Right atrium auricular region (tissue), 2 donors: ENCODE measurements at places on chromosomes 6 and 20. TPM values are rescaled to one million over a fixed set of nuclear protein-coding genes. Genes with fewer than 3 reads are reported as not detected.
A peak's percentile ranks its signal among the peaks of the same experiment; 100 is the strongest.

DNA sequence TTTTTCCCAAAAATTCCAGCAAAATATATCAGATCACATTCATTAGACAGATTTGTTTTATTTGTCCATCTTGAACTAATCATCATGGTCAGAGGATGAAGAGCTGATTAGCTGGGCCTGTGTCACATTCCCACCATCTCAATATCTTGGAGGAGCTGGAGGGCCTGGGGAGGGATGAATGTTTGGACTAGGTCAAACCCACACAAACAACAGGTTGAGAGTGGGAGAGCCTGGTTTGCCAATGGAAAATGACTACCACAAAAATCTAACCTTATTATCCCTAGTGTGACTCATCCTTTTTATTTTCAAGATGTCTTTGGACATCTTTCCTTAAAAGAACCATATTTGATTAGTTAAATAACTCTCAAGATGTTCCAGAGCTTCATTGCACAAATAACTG lies 242.4 kb downstream of the OGFRL1 start:
- DNase-seq: no peak

DNA sequence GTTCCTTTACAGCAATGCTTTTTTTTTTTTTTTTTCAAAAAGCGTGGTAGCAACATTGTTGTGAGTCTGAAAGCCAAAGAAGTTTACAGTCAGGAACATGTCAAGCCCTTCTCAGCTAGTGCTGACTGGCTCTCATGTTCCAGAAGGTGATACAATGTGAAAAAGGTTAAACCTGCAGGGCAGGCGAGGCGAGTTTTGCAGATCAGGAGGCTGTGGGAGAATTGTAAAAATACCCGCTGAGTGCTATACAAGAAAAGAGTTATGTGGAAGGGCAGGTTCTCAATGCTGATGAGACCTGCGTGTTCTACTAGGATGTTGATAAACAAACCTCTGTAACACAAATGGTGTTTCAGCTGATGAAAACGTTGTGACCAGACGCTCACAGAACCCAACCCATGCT lies 30.9 kb upstream of the RPP40 start:
- no peak for DNase-seq

HEY2 gene
- 2.7 TPM for total RNA-seq

DNA sequence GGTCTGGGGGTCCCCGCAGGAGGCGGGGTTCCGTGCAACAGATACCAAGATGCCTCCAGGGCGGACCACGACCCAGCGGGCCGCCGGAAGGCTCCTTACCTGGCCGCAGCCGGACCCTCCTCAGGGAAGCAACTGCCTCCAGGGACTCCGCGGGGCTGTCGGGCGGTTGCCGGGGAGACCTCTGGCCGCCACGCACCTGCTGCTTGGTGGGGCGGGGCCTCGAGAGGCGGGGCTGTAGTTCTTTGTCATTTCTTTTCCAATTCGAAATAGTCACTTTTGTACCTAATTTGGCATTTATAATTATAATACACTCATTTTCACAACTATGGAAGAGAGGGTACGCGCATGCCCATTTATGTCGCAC lies 647 bp downstream of the AK9 start:
- DNase-seq: no peak

TAGAP gene
- total RNA-seq: 3.2 TPM

DNA sequence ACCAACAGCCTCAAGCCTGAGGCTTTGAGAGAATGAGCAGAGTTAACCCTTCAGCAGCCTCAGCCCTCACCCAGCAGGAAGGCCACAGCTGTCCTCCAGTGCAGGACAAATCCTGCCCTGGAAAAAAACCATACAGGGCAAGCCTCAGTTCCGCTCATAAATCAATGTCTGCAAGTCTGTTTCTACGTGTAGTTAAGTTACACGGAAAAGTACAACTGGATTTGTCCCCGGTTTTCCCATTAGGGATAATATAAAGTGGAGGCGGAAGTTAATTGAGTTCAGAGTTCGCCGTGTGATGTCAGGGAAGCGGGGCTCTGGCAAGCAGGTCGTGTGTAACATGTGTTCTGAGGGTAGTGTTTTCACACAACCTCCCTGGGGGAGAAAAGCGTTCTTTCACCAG lies 44.2 kb upstream of the EYA2 start:
- no peak for DNase-seq

GRCh38 chr6:169885131-169885530 lies 133.7 kb downstream of the ERMARD start:
- DNase-seq: peak; percentile 4

GCLC gene
- total RNA-seq: 13.5 TPM

RSPH4A gene
- total RNA-seq: 0.16 TPM

TNFRSF6B gene
- total RNA-seq: 3.8 TPM

DNA sequence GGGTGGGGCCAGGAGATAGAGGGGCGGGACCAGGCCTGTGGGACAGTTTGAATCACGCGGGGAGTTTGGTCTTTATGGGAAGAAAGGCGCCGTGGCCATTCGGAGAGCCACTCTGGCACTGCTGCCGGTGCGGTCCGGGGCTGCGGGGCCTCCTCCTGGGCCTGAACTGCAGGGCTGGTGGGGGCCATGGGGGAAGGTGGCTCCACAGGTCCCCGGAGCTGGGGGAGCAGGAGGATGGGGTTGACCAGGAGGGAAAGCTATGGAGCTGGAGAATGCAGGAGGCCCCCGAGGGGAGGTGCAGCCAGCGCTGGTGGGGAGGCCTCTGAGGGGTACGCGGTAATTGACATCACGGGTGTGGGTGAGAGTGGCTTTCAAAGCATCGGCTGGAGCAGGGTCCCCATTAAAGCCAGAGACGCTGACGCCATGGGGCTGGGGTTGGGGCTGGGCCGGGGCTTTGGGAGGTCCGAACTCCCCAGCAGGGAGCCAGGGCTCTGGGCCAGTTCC lies 1.8 kb upstream of the BHLHE23 start:
- DNase-seq: no peak

- DNase-seq: no peak
Measured at GRCh38 chr6:12567682-12568081, 148.9 kb upstream of the PHACTR1 start.

DNA sequence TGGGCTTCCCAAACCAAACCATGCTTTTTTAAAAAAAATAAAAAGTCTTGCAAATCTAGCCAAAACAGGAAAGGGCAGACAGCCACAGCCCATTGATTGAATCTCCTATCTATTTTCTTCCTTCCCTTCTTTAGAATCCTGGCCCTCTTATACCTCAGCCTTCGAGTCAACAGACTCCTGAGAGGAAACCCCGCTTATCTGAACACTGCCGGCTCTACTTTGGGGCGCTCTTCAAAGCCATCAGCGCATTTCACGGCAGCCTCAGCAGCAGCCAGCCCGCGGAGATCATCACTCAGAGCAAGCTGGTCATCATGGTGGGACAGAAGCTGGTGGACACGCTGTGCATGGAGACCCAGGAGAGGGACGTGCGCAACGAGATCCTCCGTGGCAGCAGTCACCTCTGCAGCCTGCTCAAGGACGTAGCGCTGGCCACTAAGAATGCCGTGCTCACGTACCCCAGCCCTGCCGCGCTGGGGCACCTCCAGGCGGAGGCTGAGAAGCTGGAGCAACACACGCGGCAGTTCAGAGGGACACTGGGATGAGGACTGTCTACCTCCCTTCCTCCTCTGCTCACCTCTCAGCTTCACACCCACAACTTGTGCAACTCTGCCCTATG lies 10.1 kb upstream of the RTF2 start:
- no peak for DNase-seq

FAM83B gene
- total RNA-seq: 19.6 TPM

DNA sequence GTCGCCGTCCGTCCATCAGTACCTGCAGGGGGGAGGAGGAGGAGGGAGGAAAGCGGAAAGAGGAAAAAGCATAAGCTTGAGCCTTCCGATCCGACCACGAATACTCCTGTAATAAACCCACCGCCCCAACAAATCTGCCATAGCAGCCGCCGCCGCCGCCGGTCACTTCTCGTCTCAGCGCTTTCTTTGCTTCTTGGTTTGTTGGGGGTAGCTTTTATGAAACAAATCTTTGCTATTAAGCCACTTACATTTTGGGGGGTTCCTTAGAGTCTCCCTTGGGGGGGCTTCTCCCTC lies 277 bp downstream of the ADGRB3 start:
- no peak for DNase-seq

LAMP5 gene
- not detected for total RNA-seq

GPX5 gene
- not detected for total RNA-seq

DNA sequence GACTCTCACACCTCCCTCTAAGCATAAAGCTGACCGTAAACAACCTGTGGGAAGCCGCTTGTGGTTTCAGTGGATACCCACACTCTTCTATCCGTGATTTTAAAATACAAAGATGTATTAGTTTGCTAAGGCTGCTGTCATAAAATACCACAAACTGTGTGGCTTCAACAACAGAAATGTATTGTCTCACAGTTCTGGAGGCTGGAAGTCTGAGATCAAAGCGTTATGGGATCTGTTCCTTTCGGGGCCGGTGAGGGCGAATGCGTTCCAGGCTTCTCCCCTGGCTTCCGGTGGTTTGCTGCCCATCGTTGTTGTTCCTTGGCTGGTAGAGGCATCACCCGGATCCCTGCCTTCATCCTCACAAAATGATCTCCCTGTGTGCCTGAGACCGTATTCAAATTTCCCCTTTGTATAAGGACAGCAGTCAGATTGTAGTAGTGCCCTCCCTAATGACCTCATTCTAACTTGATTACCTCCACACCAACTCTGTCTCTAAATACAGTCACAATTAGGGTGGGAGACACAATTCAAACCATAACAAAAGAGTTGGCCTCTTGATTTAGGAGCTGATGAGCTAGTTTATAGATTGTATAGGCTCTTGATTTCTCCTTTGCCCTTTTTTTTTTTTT lies 210.6 kb upstream of the SOX4 start:
- DNase-seq: no peak

BTBD3 gene
- 20.8 TPM for total RNA-seq

GRCh38 chr20:43590392-43591303 lies at the start of gene IFT52:
Gene IFT52, plus strand, starts transcription at chr20:43590937. Its CDS starts 3,762 bp downstream, at chr20:43594699.
- peak; percentile 95 for DNase-seq

GRCh38 chr6:12033770-12034169 lies 21.7 kb downstream of the HIVEP1 start:
- DNase-seq: no peak

RFX6 gene
- not detected for total RNA-seq

PCSK2 gene
- total RNA-seq: 1.6 TPM

- DNase-seq: no peak
Measured at GRCh38 chr20:64158346-64159285, 5.6 kb upstream of the MYT1 start.

DNA sequence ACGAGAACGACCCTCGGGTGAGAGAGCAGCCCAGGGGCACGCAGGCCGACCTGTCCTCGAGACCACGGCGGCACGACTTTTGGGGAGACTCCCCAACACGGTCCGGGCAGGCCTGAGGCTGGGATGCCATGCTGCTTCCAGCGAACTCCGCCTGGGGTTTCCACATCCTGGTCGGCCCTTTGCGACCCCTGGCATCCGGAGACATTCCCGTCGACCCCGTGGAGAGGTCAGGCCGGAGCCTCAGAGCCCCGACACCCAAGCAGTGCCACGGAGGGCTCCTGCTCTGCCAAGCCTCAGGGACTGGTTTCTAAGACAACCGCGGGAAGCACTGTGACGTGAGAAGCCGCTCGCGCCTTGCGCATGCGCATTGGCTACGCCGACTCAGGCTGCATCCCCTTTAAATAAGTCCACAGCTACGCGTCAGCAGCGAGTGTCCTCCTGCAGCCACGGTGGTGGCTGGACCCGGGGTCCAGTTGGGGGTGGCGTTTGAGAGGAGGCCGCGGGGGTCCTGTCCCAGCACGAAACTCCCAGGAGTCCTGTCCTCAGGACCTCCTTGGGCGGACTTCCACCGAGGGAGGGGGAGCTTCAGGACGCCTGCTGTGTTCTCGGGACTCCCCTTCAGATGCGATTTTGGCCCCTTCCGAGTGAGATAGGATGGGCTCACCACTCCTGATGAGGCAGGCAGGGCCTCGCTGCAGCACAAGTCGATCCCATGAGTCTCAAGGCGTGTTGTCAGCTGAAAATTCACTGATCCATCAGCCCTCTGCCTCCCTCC lies 1089.3 kb upstream of the DEFB115 start:
- DNase-seq: no peak

SRPK1 gene
- 19.7 TPM for total RNA-seq

GRCh38 chr6:16818992-16819626 lies 57.8 kb upstream of the ATXN1 start:
- no peak for DNase-seq

DNA sequence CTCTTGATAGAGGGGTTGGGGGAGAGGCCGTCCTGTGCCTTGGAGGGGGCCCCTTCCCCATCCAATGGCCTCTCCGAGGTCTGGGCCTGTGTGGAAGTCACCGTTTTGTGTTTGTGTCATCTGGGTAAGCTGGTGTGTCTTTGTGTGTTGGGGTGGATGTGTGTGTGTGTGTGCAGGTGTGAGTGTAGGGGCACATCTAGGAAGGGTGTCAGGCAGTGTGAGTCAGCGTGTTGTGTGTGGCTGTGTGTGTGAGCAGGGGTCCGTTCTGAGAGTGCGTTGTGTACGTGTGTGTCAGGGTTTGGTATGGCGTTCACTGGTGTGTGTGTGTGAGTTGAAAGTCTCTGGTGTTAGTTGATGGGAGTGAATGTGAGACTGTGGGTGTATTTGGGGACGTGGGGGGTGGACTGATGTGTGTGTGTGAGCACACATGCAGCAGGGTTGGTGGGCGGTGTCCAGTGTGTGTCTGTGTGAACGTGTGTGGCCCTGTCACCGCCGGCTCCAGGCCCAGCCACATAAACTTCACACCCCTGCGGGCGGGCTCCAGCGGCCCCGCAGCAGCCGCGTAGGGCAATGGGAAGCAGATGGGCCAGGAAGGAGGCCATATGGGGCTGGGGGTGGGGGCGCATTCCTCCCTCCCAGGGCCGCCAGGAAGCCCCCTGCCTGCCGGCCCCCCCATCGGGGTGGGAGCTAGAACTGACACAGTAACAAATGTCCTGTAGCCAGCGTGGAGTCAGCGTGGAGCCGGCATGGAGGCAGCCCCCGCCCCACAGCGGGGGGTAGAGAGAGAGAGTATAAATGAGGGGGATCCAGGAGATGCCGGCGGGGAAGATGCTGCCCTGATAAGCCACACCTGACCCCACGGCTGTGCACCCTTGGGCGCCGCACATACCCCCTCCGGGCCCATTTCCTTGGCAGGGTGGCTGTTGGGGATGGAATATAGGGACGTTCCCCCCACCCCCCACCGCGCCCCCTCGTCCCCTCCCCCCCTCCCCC lies 32.1 kb downstream of the SNAI1 start:
- DNase-seq: no peak

GRCh38 chr20:38136421-38137245 lies 28.4 kb downstream of the TGM2 start:
- no peak for DNase-seq

- DNase-seq: no peak
Measured at GRCh38 chr6:139895205-139895793, 520.9 kb upstream of the CITED2 start.

GRCh38 chr6:123803504-123804013 lies at the start of gene NKAIN2:
Gene NKAIN2, plus strand, starts transcription at chr6:123803865.
- DNase-seq: no peak

DNA sequence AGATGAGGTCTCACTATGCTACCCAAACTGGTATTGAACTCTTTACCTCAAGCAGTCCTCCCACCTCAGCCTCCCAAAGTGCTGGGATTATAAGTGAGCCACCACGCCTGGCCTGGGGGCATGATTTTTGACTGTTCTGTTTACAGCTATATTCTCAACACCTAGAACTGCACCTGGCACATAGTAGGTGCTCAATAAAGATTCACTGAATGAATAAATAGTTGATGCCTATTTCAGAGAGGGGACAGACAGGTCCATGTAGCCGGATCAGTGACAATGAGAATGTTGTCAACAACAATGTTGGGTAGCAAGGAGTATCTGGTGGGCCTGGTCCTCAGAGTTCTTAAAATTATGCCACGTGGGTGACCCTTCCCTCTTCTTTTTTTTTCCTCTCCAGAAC lies 8.9 kb downstream of the TRAF3IP2 start:
- no peak for DNase-seq

GLP1R gene
- 1.9 TPM for total RNA-seq

COX4I2 gene
- 9.0 TPM for total RNA-seq

- DNase-seq: peak; percentile 86
Measured at GRCh38 chr20:57672164-57672563, 37.7 kb downstream of the PMEPA1 start.

PRR18 gene
- not detected for total RNA-seq

IP6K3 gene
- total RNA-seq: 17.3 TPM
